ENCODE measurements at places on chromosomes 12 and 14.

DNA sequence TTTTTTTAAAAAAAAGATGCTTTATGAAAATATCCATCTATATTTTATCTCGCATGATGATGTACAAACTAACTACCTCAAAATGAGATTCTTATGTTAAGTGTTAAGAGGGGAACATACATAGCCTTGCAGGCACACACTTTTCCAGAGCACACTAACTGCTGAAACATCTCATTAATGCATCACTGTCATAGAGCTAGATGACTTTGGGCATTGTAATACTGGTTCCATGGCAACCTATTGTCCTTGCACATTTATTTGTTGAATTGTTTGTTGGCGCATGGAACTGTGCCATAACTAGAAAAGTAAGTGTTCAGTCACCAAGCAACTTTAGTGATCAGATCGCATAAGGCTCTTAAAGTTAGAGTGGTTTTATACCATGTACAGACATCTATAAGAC lies 348.3 kb downstream of the GALC start:
- DNase-seq = no peak

GRCh38 chr14:37709419-37710195 lies 114.2 kb downstream of the TTC6 start:
- DNase-seq = no peak

GRCh38 chr14:56666294-56666693 lies 86.7 kb downstream of the TMEM260 start:
- DNase-seq = no peak

GRCh38 chr12:58341791-58342190 lies 400.4 kb downstream of the ATP23 start:
- no peak for DNase-seq

DNA sequence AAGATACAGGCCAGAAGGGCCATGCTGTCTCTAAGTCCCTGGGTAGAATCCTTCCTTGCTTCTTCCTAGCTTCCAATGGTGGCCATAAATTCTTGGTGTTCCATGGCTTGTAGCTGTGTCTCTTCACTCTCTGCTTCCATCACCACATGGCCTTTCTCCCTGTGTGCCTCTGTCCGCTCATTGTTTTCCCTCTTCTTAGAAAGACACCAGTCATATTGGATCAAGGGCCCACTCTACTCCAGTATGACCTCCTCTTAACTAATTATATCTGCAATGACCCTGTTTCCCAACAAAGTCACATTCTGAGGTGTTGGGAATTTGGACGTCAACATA lies 7.6 kb upstream of the MAP1LC3B2 start:
- DNase-seq = no peak

DNA sequence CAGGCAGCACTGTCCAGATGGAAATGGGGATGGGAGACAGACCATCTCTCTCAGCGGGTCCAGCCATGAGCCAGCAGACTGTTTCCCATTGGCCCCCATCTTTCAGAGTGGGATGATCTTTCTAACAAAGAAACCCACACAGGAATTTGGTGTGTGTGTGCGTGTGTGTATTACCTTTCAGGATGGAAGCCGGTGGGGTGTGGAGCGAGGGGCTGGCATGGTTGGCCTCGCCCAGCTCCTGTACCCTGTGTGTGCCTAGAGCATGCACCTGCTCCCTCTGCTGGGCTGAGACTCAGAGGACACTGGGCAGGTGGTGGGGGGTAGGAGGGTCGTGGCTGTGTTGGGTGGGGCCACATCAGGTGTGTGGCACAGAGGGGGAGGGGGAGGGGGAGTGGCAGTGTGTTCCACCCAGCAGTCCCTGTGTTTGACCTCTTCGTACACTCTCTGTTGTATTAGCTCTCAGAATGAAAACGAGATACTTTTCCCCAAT lies 33.0 kb upstream of the TSPAN9 start:
- DNase-seq = no peak

DNA sequence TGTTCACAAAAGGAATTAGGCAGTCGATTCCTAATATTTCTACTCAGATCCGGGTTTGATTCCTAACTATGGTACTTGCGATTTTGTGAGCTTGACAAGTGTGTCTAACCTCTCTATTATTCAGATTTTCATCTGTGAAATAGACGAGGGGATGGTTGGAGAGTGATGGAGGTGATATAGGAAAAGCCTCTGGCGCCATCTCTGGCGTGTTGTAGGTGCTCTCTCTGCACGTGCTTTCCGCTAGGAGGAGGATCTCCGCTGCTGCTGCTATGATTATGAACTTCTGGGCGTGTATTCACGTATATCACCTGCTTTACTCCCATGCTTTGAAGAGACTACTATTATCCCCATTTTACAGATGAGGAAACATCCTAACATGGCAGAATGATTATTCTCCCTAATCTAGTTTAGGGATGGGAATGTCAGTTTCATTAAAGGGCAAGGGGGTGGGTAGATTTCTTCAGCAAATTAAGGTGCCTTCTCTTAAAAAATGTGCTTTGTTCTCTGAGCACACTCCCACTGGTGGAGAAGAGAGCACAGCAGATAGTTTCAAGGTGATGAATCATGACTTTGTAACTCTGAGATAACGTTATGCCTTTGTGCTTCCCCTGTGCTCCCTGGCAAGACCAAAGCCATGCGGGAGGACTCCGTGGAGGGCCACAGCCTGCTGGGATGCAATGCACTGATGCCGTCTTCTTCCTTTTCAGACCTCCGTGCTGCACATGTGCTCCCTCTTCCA lies 97.1 kb downstream of the PRIMA1 start:
- DNase-seq = no peak

- no peak for DNase-seq
Observed at GRCh38 chr14:83301791-83302190, 1768.1 kb upstream of the SEL1L start.

DNA sequence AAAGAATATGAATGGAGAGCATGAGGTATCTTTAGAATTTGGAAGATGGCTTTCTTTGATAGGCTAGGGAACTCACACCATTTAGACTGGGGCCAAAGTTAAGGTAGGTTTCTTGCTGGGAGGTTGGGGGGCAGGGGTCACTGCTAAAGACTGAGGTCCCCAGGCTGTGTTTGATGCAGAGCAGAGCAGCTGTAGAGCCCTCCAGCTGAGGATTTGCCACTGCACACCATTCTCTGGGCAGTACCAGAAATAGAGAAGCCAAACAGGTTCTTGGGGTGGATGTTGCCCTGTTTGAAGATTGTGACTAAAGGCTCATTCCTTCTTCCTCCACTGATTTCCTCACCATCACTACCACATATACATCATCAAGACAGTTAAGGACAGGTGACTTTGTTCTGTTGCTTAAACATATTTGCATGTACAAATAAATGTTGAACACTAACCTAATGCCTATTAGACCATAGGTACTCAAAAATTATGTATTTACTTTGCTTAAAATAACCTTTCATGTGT lies 7.9 kb downstream of the NTF3 start:
- DNase-seq = no peak

DNA sequence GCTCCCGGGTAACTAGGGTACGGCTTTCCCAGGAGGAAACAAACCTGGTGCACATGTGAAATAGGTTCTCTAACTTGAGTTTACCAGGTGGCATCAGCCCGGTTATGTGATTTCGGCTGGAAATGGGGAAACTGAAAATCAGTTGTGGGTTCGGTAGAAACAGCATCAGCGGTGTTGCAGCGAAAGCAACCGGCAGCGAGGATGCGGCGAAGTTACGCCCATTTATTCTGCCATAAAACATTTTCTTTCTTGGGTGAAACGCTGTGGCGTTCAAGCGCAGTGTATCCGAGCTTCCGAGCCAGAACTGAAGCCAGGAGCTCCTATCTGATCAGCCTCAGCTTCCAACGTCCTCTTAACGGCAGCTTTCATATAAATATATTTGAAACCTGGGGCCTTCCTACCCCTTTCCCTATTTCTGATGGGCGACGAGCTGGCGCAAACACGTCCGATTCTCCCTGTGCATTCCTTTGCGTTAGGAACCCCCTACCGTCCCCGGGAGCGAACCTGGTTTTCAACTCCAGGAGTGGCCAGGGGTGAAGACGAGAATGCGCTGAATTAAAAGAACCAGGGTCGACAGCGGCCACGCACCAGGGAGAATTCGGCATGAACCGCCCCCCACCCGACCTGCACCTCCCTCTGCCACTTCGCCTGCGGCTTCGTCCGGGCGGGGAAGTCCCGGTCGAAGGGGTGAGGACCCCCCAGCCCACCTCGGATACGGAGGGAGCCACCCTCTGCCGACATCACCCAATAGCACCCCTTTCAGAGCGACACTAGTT lies 1.6 kb downstream of the DPF3 start:
- DNase-seq = peak; percentile 21

GRCh38 chr12:42958291-42958674 lies 368.7 kb upstream of the PRICKLE1 start:
- no peak for DNase-seq

DNA sequence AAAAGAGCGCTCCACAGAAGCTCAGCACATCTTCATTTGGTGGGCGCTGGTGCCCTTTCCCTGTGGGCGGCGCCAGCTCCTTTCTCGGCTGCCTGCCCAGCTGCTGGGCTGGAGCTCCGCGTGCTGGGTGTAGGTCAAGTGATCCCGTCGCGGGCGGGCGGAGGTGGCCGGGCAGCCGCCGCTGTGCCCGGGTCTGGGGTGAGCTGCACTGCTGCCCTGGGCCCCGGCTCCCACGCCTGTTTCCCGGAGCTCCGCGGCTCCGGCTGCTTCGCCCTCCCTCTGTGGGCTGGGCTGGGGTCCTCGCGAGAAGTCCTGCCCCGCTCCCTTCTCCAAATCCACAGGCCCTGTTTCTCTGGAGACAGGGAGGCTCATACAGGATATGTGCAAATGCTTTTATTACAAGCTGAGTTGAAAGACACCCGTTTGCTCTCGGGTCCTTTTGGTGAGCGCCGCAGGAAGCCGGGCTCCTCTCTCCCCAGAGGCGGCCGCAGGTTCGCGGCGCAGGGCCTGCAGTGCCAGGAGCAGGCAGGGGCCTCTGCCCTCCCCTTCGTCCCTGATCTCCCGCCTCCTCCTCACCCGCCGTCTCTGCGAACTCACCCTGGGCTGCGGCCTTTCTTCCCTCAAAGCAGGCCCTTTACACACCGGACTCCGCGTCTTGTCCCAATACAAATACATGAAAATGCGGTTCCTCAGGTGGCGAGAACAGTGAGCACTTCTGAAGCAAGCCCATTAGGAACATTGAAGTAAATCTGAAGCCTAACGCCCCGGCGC lies 67.8 kb upstream of the CAPRIN2 start:
- DNase-seq = peak; percentile 66

DNA sequence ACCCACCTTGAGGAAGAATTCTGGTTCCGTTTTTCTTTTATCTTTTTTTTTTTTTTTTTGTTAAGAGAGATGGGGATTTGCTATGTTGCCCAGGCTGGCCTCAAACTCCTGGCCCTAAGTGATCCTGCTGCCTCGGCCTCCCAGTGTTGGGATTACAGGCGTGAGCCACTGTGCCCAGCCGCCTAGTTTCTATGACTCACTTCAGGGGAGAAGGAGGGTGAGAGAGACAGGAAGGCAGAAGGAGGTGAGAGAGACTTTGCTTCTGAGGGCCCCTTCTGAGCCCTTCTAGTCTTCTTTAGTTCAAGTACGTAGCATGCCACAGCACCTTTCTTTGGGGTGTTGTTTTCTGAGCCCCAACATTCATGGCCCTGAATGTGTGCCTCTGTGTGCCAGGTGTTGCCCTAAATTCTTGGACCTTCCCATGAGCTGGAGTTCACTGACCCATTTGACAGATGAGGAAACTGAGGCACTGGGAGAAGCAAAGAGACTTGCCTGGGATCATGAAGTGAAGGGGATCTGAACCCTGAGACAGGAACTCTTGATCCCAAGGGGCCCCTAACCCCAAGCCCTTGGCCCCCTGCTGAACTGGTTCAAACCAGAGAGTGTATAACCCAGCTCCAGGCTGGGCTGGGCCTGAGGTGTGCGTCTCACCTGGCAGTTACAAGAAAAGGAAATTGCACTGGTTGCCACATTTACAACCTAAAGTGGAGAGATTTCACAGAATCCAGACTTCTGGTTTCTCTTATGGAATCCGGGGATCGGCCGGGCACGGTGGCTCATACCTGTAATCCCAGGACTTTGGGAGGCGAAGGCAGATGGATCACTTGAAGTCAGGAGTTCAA lies 20.8 kb downstream of the SH2B3 start:
- no peak for DNase-seq

DNA sequence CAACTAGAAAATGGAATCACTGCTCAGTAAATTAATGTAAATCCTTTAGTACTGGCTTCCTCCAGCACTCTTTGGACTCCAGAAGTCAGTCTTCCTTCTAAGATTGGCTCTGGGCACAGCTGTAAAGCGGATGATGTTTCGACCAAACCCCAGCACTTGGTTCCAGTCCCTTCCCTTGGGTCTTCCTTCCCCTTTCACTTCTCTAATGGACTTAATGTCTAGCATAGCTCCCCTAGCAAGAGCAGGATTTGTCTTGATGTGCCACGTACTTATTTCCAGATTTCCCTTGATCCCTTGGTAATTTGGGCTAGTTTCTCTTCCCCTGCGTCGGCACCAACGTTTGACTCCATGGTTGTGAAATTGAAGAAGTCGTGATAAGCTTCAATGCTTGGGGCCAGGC lies 28.3 kb downstream of the C12orf75 start:
- DNase-seq = peak; percentile 66

Measured in globus pallidus (tissue), 1 donor.